ENCODE measurements at places on chromosomes 5 and 9. TPM values are rescaled to one million over a fixed set of nuclear protein-coding genes. Genes with fewer than 3 reads are reported as not detected.

The RABEPK gene
- 19.8 TPM for total RNA-seq

The RNF130 gene
- 135 TPM for total RNA-seq

The IRGM gene
- total RNA-seq: 0.19 TPM

The FIBCD1 gene
- total RNA-seq: not detected

The MARCHF3 gene
- total RNA-seq: 44.7 TPM

The SPATA31D4 gene
- not detected for total RNA-seq

The LMAN2 gene
- 90.9 TPM for total RNA-seq

The DEPDC1B gene
- total RNA-seq: 0.35 TPM

The FAM81B gene
- not detected for total RNA-seq

The CCNI2 gene
- total RNA-seq: not detected

The ISL1 gene
- 0.29 TPM for total RNA-seq

The ADAMTSL2 gene
- total RNA-seq: 2.5 TPM

The IFNB1 gene
- total RNA-seq: not detected

The FOXD4L3 gene
- not detected for total RNA-seq

The BTNL8 gene
- 0.96 TPM for total RNA-seq

The ARID3C gene
- not detected for total RNA-seq

The SLC6A7 gene
- total RNA-seq: not detected

The RGS7BP gene
- total RNA-seq: 0.93 TPM

The FREM1 gene
- 6.4 TPM for total RNA-seq

The LRRC19 gene
- total RNA-seq: not detected

The GLT6D1 gene
- total RNA-seq: not detected

The GRM6 gene
- total RNA-seq: not detected

The CEL gene
- total RNA-seq: 2.2 TPM

The IFNK gene
- total RNA-seq: not detected

The CDC20B gene
- total RNA-seq: not detected

The GALT gene
- total RNA-seq: 21.3 TPM

The SPATA31D3 gene
- not detected for total RNA-seq

The SLC6A19 gene
- 0.32 TPM for total RNA-seq

All from mesenteric fat pad (tissue), 1 donor.